Right renal pelvis (tissue), 4 donors: ENCODE measurements at places on chromosomes 6 and 20.

GRCh38 chr20:13800728-13801134 lies 15.9 kb downstream of the NDUFAF5 start:
- no peak for DNase-seq

- no peak for DNase-seq
These were observed 30.4 kb upstream of the PCMTD2 start for GRCh38 chr20:64225171-64225595.

DNA sequence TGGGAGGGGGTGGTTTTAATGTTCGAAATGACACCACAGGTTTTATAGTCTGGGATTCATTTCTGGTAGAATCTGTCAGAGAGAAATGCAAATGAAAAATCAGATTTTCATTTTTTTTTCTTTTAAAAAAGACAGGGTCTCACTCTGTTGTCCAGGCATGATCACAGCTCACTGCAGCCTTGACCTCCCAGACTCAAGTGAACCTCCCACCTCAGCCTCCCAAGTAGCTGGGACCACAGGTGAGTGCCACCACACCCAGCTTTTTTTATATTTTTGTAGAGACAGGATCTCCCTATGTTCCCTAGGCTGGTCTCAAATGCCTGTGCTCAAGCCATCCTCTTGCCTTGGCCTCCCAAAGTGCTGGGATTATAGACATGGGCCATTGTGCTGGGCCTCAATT lies 2.4 kb upstream of the ADNP start:
- DNase-seq: no peak

DNA sequence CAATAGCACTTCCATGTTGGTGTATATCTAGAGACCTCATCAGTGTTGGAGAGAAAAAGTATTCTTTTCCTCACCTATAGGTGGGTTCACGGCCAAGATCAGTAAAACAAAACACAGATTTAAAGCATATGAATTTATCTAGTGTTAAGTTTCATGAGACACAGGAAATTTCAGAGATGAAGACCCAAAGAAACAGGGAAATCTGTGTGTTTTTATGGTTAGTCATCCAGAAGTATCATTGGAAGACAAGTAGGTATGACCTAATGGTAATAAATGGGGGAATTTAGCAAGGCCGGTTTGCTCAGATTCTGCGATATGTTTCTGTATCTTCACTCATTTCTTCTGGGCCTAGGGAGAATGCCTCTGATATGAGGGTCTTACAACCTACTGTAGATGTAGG lies 419.6 kb upstream of the MARCKS start:
- no peak for DNase-seq

GRCh38 chr6:128131036-128131435 lies 230.2 kb upstream of the THEMIS start:
- DNase-seq: no peak

GRCh38 chr20:34199183-34199582 lies 42.0 kb upstream of the ASIP start:
- no peak for DNase-seq

GRCh38 chr20:3731944-3732326 lies 550 bp upstream of the HSPA12B start:
- DNase-seq: no peak

GRCh38 chr6:31083742-31084354 lies 28.5 kb downstream of the C6orf15 start:
- no peak for DNase-seq

DNA sequence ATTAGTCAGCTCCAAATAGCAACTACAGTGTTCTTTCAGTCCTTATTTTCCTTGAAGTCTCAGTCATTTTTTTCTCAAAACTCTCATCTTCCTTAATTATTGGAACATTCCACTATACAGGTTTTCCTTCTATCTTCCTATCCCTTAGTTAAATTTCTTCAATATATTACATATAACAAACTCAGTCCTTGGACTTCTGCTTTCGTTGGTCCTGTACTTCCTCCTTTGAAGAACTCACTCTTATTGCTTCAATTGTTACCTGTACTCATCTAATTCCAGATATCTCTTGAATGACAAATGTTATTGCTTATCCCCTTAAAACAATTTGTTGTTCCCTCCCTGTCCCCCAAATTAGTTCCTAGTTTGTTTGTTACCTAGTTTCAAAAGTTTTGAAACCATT lies 67.7 kb upstream of the NOTCH4 start:
- no peak for DNase-seq

DNA sequence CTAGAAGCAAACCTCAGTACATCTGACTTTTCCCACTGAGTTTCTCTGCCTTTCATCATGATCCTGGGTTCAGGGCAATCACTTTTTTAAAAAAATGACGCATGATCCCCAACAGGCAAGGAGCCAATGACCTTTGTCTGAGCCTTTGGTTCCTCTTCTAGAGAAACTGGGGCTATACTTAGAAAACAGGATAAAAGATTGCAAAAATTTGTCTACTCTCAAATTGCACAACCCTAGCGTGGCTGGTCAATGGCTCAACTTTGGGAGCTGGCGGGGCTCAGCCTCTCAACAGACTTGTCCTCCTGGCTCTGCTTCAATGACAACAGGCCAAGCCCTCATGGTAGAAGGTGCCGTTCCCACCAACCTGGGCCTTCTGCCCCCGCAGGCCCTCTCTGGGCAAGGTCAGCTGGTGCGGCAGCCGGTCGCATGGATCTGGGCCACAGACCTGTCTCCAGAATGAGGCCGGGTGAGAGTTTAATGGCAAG lies 48.7 kb downstream of the PDYN start:
- DNase-seq: no peak

- DNase-seq: no peak
These were observed 71.1 kb downstream of the TMEM244 start for GRCh38 chr6:129789974-129790373.

- DNase-seq: no peak
These were observed 308.4 kb upstream of the GJE1 start for GRCh38 chr6:141824350-141824749.

DNA sequence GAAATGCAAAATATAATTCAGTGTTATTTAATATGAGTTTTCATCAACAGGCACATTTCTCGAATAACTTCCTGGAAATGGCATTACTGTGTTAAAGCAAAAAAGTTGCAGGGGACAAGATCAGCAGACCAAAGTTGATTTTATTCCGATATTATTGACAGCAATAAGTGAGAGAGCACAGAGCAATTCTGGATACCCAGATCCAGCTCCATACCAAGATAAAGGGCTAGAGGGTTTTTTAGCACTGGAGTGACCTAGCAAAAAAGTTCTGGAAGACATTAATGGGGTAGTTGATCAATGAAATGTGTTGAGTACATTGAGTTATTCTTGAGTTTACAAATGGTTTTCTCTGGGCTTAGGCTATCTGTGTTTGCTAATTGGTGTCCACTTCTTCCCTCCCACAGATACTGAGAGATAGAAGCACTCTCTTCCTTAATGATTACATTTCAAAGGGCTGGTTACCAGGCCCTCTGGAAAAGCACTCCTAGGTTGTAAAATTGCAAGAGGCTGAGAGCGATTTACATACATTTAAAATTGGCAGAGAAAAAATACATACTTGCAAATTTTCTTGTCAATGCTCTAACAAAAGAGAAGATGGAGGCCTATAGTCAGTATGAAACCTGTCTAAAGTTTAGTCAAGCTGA lies 47.0 kb upstream of the MANEA start:
- no peak for DNase-seq
